GOT3 (cell line): ENCODE measurements at places on chromosomes 4 and X.

DNA sequence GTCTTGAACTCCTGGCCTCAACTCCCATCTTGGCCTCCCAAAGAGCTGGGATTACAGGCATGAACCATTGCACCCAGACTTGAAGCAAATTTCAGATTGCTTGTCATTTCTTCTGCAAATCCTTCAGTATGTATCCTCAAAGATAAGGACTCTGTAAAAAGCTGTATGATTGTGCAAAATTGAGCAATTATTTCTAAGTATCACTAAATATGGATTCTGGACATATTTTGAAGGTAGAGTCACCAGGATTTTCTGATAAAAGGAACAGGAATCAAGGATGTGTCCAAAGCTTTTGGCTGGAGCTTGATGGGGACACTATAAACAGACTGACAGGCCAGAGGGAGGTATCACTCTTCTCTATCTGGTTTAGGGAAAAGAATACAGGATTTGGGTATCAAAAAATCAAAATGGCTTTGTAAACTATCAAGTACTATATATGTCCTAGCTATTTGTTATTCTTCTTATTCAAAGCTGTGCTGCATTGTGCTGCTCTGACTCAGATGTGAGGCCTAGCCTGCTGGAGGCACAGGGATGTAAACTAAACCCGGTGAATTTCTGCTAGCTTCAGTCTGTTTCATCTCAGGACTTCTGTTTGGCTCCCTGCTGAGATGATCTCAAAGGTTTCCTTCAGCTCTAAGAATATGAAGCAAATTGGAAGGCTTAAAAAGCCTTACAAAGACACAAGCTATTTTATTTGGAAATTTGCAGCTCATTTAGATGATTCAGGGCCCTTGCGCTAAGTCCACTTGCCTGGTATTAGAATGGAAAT is 8.3 kb downstream of the RPS4X start:
- no peak for DNase-seq

- no peak for DNase-seq
Observed at GRCh38 chr4:83046693-83047473, 11.9 kb downstream of the COPS4 start.

DNA sequence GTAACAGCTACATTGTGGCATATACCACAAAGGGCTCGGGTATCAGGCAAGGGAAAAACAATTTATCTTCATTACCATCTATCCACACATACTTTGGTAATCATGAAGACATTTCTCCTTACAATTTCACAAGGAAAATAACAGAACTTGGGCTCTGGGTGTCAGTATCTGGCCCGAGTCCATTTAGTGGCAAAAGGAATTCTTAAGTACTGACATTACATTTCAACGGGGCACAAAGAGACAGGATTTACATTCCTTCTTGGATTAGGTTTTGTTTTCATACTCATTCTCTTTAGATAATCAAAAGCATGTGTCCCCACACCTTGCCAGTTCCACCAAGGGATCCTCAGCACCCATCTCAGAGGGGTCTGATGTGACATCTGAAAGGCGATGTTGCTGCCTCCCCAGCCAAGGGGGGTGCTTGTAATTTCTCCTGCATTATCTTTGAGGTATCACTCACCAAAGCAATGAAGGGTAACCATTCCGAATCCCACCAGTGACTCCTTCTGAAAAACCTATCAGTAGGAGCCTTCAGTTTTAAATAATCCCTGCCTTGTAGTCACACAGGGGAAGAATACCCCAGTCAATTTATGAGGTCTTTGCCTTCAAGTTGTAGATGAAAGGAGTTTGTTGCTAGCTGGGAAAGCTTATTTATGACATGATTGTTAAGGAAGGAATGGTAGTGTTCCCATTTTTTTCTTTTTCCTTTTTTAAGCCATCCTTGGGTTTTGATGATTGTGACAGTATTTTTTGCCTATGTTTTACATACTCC is 118.6 kb downstream of the PALLD start:
- DNase-seq, result no peak

DNA sequence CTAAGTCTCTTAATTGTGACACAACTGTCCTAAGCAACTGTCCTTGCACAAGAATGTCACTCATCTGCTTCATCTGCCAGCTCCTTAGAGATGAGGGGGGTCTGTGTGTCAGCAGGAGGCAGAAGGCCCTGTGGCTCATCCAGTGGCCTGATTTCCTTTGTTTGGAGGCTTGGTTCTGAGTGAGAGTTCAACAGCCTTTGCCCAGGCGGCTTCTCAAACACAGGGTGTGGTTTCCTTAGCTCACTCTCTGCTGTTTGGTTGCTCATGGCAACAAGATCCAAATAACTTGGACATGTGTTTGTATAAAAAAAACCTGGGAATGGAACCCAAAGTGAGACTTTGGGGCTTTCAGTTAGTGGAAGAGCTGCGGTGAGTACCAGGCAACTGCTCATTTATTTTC is 46.6 kb downstream of the MAP7D3 start:
- no peak for DNase-seq

DNA sequence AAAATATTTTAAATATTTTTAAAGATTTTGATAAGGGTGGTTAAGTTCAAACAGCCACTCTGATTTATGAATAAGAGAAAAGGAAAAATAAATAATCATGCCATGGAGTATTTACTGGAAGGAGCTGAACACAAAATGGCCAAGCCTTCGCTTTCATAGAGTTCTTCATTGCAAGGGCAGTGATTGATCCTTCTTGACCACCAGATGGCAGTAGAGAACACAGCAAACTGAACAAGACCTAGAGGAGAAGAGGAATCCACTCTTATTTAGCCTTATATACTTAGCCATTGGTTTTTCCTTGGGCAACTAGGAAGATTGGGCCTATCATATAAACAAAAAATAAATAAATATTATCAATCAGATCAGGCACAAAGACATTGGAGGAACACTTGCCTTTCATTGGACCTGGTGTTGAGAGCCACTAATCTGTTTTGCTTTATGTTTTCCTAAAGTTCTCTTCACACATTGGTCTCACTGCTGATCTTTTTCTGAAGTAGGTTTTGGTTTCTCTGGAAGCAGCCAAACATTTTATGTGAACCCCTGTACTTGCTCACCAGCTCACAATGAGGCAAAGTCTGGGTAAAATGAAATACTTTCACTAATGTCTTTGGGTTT is 58.1 kb upstream of the PARM1 start:
- no peak for DNase-seq

DNA sequence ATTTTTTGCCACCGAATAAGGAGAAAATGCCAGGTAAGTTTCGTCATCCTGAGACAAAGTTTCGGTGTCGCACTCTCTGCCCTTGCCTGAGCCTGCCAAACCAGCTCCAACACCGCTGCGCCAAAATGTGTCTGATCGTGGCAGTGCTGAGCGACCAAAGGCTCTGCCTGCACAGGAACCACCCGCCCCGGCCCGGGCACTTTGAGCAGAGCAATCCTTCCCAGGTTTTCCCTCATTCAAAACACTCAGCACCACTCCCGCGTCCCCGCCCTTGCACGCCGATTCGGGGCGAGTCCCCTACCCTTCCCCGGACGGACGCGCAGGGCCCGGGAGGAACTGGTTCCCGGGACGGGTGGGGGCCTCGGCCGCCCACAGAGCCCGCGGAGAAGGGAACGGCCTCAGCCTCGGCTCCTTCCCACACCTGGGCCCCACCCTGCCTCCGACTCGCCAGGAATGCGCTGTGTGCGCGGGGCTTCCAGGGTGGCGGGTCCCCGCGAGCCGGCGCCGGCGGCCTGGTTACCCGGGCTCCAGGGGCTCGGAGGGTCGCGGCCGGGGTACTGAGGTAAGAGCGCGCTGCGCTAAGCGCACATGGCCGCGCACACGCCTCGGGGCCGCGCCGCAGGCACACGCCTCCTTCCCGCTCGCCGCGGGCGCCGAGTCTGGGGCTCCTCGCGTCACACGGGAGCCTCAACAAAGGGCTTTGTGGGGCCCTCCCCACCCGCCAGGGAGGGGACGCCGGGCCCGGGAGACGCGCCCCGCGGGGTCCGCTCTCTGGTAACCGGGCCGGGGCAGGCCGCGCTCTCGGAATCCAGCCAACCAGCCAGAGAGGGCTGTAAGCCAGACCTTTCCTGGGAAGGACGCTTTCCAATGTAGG is at the start of gene C4orf36:
Gene C4orf36, minus strand, starts transcription at position 661 of the 874 bp plus-strand sequence. CDS start 902 bp downstream, outside the sequence.
- no peak for DNase-seq

DNA sequence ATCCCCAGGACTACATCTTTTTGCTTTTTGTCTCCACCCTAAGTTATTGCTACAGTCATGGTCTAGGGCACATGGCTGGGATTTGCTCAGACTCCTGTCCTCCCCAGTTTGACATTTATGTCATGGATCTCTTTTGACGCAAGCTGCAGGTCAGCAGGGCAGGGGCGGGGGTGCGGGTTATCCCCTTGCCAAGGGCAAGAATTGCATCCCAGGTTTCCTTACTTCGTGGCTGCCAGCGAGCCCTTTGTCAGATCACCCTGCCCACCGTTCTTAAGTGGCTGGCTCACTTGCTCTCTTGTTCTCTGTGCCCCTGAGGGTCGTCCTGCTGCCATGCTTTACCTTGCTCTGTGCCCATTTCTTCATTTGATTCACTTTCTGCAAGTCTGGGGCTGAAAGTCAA is 21.1 kb upstream of the UBA1 start:
- no peak for DNase-seq

- DNase-seq, result no peak
Observed at GRCh38 chr4:21577056-21577455, 371.5 kb downstream of the KCNIP4 start.

GRCh38 chr4:53582194-53582593 is 9.1 kb downstream of the LNX1 start:
- no peak for DNase-seq

DNA sequence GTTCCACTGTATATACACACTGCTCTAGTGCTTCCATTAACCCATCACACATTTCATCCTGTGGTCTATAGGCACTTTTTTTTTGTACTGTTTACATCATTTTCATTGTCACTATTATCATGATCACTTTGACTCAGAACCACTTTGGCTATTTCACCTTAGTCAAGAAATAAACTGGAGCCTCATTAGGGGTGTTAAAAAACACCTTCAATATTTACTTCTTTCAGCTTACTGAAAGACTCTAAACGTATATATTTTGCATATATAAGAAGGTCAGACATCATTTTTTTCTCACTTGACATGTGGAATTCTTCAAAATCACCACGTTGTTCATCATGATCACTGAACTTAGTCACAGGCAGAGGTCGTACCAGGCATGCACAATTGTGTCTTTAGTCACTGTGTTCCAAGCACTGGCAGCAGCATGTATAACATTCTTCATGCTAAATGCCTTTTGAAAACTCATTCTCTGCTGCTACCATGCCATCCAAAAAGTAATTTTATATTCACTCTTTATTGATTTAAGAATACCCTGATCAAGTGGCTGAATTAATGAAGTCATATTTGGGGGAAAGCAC is 229.2 kb upstream of the ARSJ start:
- no peak for DNase-seq

DNA sequence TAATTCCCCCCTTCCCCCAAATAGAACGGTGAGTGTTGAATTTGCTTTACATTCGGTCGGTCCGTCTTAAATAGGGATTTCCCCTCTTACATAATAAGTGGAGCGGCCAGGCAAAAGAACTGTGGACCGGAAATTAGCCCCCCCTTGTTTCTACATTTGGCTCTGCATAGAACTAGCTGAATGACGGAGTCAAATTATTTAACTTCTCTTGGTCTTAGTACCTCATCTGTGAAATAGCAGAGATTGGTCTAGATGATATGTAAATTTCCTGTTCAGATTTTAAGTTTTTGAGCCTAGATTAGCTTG is 1.3 kb downstream of the SPATA18 start:
- no peak for DNase-seq

DNA sequence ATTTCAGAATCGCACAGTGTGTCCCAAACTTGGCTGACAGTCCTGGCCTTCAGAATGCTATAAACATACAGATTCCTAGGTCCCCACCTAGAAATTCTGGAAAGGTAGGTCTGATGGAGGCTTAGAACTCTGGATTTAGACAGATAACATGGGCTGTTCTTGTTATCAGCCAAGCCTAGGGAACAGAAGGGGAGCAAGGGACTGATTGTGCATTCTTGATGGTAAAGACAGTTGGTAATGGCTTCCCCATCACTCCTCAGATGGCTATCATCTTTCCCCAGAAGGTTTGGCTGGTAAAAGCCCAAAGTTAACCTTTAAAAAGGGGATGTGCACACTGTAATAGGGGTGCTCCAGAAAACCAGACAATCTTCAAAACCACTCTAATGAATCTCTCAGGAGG is 35.7 kb downstream of the DIPK2B start:
- DNase-seq, result no peak

DNA sequence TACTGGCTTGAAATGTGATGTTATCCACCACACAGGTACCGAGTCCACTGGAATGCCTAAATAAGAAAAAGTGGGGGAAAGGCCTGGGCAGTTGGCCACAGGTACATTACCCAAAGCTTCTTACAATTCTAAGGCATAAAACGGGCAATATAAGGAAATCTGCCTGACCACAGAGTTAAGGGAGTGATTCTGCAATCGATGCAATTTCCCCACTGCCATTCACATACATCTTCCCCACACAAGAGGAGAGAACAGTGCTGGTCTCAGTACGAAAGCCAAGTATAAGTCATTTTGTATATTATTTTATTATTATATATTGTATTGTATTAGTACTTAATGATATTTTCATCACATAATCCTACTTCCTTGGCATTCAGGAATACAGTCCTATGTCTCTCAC is 30.6 kb downstream of the RFC1 start:
- no peak for DNase-seq

DNA sequence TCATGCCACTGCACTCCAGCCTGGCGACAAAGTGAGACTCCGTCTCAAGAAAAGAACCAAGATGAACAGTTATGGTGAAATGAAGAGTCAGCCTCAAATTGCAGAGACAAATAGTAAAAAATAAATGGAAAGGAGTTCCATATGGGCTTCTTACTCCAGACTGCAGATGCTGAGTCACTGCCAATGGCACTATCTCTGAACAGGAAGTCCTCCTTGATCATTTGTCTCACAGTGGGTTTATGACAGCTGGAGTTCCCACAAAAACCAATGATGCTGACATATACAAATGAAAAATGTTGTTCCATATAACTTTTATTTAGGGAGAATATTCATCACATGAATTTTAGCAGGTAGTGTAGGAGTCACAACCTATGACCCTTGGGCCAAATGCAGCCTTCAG is 631.6 kb downstream of the PCDH18 start:
- no peak for DNase-seq

- DNase-seq, result no peak
Observed at GRCh38 chrX:15430584-15430983, 46.4 kb upstream of the VEGFD start.

GRCh38 chrX:48591255-48591791 is 6.0 kb upstream of the WDR13 start:
- no peak for DNase-seq

GRCh38 chr4:80321776-80322175 is 13.8 kb upstream of the CFAP299 start:
- DNase-seq, result no peak
